ENCODE measurements at places on chromosomes 5 and 9. TPM values are rescaled to one million over a fixed set of nuclear protein-coding genes. Genes with fewer than 3 reads are reported as not detected.

- DNase-seq: no peak
Measured at GRCh38 chr5:83567741-83568140, 96.2 kb downstream of the VCAN start.

GRCh38 chr5:100595812-100596173 is 60.6 kb downstream of the FAM174A start:
- no peak for DNase-seq

Gene IFNE
- total RNA-seq: 0.64 TPM

Gene SLC34A1
- not detected for total RNA-seq

DNA sequence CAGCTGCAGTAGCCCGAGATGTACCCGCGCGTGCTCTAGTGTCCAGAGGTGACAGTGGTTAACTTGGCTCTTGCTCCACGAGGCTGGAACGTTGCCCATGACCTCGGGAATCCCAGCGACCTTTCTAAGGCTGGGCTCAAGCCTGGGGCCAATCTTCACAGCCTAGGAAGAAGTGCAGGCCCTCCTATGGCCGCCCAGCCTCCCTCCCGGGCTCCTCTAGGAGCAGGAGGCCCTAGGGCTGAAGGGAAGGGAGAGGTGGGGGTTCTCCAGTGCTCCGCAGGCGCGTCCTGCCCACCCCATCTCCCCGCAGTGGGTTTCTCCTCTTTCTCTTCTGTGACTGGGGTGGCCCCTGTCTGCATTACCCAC is 13.3 kb downstream of the NR2F1 start:
- DNase-seq: no peak

Gene PRDM9
- 0.56 TPM for total RNA-seq

Gene PCDH1
- 10.5 TPM for total RNA-seq
